ENCODE measurements at places on chromosomes 1 and 21.

- DNase-seq = no peak
Measured at GRCh38 chr1:9689971-9690381, 38.4 kb downstream of the PIK3CD start.

DNA sequence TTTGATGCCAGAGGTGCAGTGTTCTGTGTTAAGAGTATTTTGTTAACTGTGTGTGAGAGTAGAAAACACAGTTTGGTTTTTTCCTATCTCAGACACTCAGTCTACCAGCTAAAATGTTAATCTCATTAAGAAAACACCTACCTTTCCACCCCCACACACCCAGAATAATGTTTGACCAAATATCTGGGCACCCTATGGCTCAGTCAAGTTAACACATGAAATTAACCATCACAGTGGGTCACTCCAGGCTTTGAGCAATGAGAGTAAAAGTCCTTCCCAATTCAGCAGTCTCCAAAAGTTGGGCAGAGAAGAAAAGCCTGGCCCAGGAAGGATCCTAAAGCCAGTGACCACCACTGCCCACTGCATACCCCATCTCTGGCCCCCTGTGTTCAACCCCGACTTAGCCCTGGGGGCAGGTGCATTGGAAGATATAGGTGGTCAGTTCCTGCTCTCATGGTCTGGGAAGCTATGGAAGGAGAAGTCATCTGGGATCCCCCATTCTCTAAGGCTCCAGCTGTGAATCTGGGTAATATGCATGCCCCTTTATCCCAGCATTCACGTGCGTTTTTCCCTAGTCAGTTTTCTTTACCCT is 50.2 kb upstream of the CSF3R start:
- DNase-seq = no peak

GRCh38 chr1:113835686-113836290 is 23.5 kb upstream of the RSBN1 start:
- DNase-seq = no peak

GRCh38 chr1:8161546-8162105 is 135.5 kb upstream of the ERRFI1 start:
- no peak for DNase-seq

- DNase-seq = no peak
Measured at GRCh38 chr21:34788879-34789278, 120.1 kb downstream of the CLIC6 start.

DNA sequence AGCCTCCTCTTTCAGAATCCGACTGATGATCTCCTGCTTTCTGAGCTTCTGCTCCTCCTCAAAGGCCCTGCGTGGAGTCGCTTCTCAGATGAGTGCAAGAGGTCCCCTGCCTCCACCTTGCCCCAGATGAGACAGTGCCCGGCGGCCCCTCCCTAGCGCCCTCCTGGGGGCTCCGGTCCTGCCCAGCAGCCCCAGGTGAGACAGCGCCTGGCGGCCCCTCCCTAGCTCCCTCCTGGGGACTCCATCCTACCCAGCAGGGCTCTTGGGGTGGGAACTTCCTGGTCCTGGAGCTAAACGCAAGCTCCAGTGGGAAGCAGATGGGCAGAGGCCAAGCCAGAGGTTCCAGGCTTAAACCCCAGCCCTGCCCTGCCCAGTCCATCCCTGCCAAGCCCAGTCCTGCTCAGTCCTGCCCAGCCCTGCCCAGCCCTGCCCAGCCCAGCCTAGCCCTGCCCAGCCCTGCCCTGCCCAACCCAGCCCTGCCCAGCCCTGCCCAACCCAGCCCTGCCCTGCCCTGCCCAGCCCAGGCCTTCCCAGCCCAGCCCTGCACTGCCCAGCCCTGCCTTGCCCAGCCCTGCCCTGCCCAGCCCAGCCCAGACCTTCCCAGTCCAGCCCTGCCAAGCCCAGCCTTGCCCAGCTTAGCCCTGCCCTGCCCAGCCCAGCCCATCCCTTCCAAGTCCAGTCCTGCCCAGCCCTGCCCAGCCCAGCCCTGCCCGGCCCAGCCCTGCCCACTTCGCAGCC is 34.6 kb downstream of the CFAP74 start:
- no peak for DNase-seq
